ENCODE measurements at places on chromosomes 12 and 14.

DNA sequence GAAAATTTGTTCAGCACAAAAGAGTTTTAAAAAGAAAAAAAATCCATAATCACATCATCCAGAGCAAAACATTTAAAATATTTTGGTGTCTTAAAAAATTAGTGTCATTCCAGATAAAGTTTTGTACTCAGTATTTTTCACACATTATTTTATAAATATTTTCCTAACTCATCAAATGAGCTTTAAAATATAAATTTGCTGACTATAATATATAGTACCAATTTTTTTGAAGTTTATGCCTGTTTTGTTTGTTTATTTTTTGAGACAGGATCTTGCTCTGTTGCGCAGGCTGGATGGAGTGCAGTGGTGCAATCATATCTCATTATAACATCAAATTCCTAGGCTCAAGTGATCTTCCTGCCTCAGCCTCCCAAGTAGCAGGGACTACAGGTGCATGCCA lies 164.1 kb downstream of the SLC41A2 start:
- DNase-seq: no peak

GRCh38 chr12:72178871-72179270 lies 93.3 kb upstream of the TRHDE start:
- no peak for DNase-seq

DNA sequence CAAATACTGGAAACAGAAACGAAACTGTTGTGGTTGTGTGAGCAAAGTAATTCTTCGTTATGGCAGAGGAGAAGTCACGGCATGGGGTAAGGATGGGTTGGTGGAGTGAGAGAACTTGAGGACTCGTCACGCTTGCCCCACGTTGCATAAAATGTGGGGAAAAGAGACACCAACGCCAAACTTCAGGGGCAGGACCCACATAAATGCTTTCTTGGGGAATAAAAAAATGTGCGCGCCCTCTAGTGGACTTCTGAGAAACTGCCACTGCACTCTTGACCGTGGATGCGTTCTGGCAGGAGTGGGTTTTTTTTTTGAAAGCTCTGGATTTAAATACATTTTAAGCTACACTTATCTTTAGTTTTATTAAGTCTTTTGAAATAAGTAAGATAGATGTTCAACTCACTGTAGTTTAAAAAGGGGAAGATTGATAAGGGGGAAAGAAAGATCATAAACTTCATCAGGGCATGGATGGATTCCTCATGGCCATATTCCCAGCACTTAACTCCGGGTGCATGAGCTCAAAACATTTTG lies 4.1 kb upstream of the IGF1 start:
- peak; percentile 16 for DNase-seq

DNA sequence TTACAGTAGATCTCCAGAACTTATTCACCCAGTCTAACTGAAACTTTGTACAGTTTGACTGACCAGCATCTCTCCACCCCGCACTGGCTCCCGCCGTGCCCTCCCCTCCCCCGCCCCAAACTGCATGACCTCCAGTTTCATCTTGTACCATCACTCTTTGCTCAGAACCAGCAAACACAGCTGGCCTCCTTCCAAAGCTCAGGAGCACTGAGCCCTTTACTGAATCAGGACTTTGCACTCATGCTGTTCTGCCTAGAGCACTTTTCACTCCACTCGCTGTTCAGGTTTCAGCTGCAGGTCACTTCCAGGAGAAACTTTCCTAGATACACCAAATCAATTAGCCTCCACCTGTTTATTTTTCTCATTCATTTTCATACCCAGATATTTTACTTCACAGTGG lies 455.3 kb upstream of the PDE3A start:
- DNase-seq: no peak

DNA sequence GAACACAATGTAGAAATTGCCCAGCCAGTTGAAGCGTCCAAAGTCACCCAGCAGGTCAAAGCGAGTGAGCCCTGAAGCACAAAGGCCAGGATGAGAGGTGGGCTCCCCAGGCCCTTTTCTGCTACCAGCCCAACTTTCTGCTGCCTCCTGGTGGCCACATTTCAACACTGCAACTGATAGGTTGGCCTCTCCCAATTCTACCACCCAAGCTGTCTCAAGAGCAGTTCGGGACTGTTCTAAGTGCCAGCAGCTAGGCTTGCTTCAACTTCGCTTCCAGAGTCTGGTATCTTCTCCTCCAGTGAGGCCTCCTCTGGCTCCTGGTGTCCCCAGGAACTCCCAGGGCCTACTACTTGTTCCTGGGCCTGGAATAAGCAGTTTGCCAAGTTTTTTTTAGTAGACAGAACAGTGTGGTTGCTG lies 3.4 kb upstream of the DHH start:
- DNase-seq: peak; percentile 44

DNA sequence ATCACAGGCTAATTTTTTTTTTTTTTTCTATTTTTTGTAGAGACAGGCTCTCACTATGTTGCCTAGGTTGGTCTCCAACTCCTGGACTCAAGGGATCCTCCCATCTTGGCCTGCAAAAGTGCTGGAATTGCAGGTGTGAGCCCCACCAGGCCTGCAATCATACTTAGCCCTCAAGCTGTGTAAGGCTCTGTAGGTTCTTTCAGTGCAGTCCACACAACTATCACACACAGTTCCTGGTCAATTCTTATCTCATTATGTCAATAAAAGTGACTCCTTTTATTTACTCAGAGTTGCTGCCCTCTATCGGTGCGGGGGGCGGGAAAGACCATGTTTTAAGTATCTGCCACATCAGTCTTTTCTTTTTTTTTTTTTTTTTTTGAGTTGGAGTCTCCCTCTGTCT lies 29.0 kb downstream of the SLC2A3 start:
- no peak for DNase-seq

- no peak for DNase-seq
These were observed 234.7 kb upstream of the E2F7 start for GRCh38 chr12:77299910-77300669.

GRCh38 chr14:50089208-50089607 lies 27.2 kb downstream of the VCPKMT start:
- DNase-seq: no peak

GRCh38 chr12:89160716-89161123 lies 191.6 kb downstream of the DUSP6 start:
- no peak for DNase-seq

GRCh38 chr12:6193853-6194815 lies 6.1 kb upstream of the CD9 start:
- no peak for DNase-seq

GRCh38 chr14:58755031-58755925 lies 117.5 kb downstream of the DACT1 start:
- DNase-seq: no peak

DNA sequence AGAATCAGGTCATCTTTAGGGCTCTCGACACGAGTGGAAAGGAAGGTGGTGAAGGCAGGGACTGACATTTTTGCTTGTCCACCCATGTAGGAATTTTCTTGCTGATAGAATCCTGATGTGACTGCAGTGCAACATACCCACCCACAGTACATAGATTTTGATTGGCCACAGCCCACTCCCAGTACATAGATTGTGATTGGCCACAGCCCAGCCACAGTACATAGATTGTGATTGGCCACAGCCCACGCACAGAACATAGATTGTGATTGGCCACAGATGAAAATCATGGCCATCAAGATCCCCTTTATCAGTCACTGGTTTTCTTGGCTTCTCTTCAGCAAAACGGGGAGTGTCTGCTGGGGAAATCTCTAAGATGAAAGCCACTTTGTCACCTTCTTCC lies 1041.5 kb downstream of the AACS start:
- DNase-seq: no peak

DNA sequence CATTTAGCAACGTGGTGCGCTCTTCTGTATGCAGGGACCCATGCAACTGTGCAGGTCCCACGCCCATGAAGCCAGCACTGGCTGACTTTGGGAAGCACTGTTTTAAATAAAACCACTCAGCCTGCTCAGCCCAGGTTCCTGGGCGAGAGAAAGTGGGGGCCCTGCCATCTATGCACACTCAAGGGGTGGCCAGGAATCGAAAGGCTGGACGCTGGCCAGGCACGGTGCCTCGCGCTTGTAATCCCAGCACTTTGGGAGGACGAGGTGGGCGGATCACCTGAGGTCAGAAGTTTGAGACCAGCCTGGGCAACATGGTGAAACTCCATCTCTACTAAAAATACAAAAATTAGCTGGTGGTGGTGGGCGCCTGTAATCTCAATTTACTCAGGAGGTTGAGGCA lies 179.9 kb upstream of the TBX3 start:
- no peak for DNase-seq

DNA sequence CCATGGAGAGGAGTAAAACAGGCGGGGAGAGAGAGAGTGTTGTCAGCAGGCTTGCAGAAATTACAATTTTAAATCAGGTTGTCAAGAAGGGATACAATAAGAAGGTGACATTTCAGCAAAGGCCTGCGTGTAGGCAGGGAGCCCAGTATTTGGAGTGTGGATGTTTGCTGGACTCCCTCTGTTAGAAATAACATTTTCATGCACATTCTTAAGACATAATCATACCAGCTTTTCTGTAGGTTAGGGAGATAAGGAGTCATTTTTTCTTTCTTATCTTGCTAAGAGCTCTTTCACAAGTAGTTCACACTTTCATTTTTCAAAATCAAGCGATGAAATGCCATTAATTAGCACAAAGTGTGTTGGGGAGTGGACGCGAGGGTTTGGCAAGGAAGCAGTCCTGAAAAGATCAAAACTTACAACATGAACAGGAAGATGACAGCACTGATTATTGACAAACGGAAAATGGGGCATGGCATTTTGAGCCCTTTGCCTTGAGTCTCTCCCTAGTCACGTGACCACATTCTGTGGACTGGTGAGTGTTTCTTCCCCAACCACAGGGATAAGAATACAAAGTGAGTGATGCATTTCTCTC lies 160.2 kb downstream of the DAD1 start:
- DNase-seq: no peak

GRCh38 chr12:6180268-6181051 lies 19.7 kb upstream of the CD9 start:
- no peak for DNase-seq

DNA sequence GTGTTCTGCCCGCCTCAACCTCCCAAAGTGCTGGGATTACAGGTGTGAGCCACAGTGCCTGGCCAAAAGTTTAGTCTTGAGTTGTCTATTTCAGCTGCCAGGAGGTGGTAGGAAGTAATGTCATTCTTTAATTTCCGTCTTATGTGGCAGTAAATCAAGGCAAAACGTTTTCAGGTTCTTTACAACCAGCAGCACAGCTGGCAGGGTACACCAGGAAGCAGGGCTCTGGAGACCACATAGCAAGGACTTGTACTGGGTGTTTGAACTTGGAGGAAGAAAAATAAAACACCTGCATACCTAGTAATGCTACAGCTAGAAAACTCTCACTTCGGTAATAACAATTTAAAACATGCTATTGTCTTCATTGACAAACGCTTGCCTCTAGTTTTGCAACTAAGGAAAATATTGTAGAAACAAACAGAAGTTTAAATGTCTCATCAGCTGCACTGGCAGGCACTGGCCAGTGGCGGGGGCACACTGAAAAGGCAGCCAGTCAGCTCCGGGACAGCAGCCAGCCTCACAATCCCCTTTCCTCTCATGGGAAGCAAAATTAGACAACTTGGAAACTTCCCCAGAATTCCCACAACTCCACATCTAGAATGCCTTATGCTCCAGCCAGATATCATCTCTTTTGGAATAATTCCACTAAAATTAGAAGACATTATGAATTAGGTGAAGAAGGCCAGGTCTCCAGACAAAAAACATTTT lies 72.2 kb downstream of the CLIP1 start:
- no peak for DNase-seq

DNA sequence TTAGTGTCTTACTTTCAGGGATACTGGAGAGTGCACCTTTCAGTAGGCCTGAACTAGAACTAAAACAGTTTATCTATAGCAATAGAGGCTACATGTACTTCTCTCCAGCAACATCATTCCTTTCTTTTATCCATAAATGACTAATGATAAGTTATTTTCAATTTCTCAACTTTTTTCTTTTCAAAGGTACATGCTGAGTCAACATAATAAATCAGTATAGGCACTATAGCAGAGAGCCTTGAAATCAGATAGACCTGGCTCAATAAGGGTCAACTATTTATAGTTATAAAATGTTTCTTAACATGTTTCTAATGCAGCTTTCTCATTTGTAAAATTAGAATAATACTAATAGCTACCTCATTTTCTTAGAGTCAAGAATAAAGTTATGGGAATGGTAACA lies 5.6 kb downstream of the IL22 start:
- DNase-seq: no peak

- no peak for DNase-seq
These were observed 284.2 kb upstream of the ATP2B1 start for GRCh38 chr12:89992668-89993451.

DNA sequence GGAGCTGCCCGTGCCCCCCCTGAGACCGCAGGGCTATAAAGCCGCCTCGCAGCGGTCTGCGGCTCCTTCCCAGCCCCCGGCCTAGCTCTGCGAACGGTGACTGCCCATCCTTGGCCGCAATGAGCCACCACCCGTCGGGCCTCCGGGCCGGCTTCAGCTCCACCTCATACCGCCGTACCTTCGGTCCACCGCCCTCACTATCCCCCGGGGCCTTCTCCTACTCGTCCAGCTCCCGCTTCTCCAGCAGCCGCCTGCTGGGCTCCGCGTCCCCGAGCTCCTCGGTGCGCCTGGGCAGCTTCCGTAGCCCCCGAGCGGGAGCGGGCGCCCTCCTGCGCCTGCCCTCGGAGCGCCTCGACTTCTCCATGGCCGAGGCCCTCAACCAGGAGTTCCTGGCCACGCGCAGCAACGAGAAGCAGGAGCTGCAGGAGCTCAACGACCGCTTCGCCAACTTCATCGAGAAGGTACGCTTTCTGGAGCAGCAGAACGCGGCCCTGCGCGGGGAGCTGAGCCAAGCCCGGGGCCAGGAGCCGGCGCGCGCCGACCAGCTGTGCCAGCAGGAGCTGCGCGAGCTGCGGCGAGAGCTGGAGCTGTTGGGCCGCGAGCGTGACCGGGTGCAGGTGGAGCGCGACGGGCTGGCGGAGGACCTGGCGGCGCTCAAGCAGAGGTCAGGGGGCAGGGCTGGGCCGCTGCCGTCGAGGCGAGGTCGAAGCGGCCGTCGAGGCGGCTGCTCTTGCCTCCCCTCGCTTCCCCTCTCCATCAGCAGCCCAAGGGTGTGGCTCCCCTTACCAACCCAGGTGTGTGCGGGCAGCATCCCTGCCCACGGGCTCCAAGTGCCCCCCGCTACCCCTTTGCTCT lies at the start of gene PRPH:
Gene PRPH, plus strand, starts transcription at position 66 of the 855 bp plus-strand sequence. Its CDS starts 54 bp downstream, at position 120.
- DNase-seq: no peak

GRCh38 chr12:9587987-9588600 lies 19.6 kb downstream of the KLRB1 start:
- DNase-seq: no peak

DNA sequence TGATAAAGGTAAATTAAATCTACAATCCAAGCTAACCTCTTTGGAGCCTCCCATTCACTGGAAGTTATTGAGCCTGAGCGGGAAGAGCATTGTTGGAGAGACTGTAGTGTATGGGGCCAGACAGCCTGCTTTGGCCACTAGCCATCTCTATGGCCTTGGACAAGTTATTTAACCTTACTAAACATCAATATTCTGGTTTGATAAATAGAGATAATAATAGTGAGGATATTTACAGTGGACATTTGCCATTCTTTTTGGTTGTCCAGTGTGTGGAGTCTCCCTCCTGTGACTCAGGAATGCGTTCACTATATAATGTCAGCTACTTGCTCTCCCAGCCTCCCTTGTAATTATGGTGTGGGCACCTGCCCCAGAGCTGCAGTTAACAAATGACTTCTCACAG lies 216.1 kb downstream of the SLC38A4 start:
- no peak for DNase-seq

GRCh38 chr12:102171951-102172350 lies 25.7 kb downstream of the PMCH start:
- no peak for DNase-seq
